Motor neuron (in vitro differentiated cells): ENCODE measurements at places on chromosomes 3 and 15. TPM values are rescaled to one million over a fixed set of nuclear protein-coding genes. Genes with fewer than 3 reads are reported as not detected.
A peak's percentile ranks its signal among the peaks of the same experiment; 100 is the strongest.

The GNAT1 gene
- 0.13 TPM in 1 of 2 replicates, not detected in the other for total RNA-seq

- ATAC-seq, result peak; percentile 73
Measured at GRCh38 chr15:42595626-42596240, 20.3 kb downstream of the STARD9 start.

DNA sequence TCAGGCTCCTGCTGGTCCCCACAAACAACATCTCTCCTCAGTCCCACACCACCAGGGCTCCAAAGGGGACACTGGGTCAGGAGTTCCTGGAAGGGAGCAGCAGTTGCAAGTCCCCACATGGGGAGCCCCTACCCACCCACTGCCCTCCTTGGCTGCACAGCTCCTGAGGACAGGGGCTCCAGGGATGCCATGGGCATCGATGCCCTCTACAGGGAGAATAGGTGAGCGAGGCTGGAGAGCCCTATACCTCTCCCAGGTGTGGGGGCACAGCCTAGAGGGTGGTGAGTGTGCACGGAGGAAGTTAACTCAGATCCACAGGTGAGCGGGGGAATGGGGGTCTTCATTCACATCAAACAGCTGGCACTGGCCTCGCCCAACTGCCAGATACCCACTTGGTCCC is 141.2 kb upstream of the LINGO1 start:
- ATAC-seq, result no peak

DNA sequence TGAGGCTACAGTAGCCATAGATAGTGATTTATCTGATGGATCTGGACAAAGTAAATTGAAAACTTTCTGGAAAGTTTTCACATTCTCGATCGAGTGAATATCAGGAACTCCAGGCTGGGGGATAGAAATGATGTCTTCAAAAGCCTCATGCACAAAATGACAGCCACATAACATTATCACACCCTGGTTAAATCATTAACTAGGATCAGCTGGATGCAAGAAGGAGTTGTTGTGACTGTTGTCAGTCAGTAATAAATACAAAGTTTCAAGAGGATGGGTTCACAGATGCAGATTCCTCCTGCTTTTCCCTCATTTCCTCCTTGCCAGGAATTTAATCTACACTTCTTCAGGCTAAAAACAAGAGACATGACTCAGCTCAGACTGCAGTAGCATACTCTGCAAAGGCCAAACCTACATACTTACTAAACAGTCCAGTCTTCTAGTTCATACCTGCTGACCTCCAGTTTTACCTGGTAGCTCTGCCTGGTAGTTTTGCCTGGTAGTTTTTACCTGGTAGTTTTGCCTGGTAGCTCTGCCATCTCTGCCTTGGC is 40.9 kb downstream of the C2CD4A start:
- no peak for ATAC-seq

DNA sequence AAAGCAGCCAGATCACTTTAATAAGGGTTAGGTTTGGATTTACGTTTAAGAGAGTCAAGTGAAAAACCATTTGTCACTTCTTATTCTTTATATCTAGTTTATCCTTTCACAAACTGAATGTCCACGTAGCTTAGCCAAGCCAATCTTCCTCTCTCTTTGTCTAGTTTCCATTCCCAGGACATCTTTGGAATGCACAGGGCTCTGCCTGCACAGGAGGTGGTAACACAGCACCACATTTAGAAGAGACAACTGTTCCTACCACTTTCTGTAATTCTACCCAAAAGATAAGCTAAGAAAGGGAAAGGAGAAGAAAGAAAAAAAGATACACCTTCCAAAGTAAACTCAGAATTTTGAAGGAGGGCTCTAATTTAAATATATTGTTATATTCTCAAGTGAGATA is 67.9 kb downstream of the IGSF11 start:
- ATAC-seq, result no peak

- ATAC-seq, result no peak
Measured at GRCh38 chr3:89303701-89304100, 196.3 kb downstream of the EPHA3 start.

The HMG20A gene
- total RNA-seq, result 29.0 and 30.5 TPM in 2 replicates

The ZIC1 gene
- total RNA-seq, result 158 and 172 TPM in 2 replicates

DNA sequence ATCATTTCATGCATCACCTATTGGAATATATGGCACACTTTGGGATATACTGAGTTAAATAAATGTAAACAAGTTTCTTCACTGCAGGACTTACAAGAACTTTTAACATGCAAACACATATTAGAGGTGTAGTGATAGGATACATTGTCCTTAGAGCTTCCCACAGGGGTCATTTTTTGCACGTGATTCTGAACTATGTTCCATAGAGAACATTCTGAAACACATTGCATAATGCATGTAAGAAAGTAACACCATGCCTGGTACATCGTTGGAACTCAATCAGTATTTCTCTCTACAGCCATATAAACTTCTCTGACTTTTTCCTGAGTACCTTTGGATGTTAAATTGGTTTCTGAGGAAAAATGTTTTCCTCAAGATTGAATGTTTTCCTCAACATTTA is 28.3 kb downstream of the MRAS start:
- no peak for ATAC-seq

DNA sequence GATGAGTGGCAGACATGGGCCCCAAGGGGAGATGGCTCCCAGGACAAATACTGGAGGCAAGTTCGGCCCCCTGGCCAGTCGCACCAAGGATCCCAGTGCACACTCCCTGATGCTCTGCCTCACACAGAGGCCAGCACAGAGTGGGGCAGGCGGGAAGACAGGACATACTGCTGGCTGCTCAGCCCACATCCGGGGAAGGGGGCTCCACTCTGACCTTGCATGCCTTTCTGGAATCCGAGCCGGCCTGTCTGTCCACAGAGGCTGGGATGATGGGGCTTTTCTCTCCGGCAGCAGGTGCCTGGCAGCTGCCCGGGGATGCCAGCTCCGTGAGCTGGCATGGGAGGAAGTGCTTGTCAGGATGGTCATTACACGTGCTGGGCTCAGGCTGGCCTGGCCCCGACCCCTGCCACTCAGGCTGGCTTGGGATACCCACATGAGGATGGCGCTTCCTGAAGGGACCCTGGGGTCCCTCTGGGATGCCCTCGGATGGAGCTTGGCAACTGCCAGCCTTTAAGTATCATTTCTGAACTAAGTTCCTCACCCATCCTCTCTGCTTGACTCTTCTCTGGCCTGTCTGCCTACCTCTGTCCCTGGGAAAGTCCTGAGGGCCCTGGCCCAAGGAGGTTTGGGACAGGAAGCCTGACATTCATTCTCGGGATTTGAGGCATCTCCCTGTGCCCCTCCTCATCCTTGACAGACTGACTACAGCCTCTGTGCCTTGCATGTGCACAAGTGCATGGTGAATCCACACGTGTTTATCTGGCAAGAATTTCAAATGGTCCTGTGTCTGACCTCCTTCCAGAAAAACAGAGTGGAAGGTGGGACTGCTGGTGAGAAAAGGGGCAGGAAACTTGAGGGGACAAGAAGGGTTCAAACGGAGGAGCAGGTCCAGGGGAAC is 46.5 kb downstream of the EXOG start:
- no peak for ATAC-seq

The XIRP1 gene
- 0.16 and 0.36 TPM in 2 replicates for total RNA-seq

GRCh38 chr3:30042274-30042859 is 564.0 kb upstream of the TGFBR2 start:
- ATAC-seq, result peak; percentile 70

The SH3GL3 gene
- 22.6 and 26.5 TPM in 2 replicates for total RNA-seq

The PAQR9 gene
- 3.6 and 4.0 TPM in 2 replicates for total RNA-seq

- no peak for ATAC-seq
Measured at GRCh38 chr3:171508206-171508605, 48.0 kb upstream of the TNIK start.

DNA sequence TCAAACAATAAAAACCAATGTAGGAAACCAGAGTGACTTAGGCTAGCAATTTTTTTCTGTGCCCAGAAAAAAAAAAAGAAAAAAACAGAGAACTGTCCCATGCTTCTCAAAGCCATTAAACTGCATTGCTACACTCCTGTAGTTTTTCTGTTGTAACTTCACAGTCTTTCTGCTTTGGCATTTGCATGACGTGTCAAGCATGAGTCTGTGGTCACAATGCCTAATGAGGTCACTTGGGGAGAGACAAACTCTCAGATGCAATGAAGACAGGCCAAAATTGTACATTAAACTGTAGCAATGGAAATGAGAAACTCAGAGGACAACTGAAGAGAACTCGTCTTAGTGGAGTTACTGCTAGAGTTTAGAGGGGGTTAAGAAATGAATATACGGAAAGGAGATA is 30.8 kb downstream of the CCDC80 start:
- no peak for ATAC-seq

DNA sequence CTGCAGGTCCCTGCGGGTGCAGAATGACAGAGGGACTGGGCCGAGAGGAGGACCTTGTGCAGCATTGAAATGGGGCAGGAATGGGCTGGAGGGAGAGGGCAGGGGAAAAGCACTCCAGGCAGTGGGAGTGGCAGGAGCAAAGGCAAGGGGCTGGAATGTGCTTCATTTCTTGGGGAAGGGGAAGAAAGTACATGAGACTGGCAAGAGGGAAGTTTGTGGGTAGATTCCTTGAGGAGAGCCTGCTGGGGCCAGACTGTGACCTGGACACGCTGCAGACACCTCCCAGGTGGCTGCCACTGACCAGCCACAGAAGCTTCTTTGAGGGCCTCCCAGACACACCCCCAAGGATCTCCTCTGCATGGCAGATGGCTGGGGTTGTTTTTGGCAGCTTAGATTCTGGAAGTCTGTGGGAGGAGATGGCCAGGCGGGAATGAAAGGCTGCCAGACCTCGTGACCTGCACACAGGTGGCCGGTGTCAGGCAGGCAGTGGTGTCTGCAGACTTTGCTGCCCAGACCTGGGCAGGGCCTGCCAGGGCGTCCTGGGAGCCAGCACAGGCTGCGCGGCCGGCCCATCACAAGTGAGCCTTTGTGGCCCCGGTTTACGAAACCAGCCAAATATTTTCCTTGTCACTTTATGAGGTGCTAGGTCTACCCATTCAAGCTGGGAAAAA is 53.1 kb downstream of the SPSB4 start:
- ATAC-seq, result peak; percentile 64

The UPK1B gene
- 0.15 and 0.32 TPM in 2 replicates for total RNA-seq

The RBPMS2 gene
- 0.22 and 0.51 TPM in 2 replicates for total RNA-seq

The TMEM45A gene
- 34.0 and 38.0 TPM in 2 replicates for total RNA-seq

- ATAC-seq, result no peak
Measured at GRCh38 chr3:172068977-172069376, 29.6 kb downstream of the FNDC3B start.

DNA sequence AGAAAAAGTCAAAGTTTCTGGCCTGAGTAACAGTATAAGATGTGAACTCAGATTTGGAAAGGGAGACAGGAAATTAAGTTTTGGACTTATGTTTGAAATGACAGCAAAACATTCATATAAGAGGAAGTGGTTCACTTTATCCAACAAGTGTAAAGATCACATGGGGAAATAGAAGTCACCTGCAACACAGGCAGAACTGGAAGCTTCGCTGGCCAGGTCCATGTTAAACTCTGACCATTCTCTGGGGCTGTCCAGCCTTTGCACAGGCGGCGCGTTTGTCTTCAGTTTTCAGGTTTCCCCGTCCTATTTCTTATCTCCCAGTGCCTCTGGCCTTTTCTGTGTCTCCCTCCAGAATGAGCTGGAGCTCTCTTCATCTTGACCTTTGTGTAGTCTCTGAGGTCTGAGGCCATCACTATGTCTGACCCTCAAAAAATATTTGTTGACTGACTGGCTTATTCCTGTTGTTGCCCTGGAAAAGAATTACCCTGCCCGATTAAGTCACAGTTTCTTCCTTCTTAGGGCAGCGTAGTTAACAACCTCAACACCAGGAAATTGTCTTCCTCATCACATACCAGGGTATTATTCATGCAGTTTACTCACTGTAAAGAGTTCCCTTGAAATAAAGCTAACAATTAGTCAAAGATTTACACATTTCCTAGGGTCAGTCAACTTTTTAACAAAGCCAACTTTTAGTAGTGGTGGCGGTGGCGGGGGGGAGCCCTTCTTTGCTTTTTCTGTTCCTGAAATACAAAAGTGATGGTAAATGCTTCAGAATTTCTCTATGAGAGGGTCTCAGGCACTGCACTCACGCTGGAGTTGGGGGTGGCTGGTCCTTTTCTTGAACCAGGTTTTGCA is 959 bp upstream of the RASA2 start:
- no peak for ATAC-seq

DNA sequence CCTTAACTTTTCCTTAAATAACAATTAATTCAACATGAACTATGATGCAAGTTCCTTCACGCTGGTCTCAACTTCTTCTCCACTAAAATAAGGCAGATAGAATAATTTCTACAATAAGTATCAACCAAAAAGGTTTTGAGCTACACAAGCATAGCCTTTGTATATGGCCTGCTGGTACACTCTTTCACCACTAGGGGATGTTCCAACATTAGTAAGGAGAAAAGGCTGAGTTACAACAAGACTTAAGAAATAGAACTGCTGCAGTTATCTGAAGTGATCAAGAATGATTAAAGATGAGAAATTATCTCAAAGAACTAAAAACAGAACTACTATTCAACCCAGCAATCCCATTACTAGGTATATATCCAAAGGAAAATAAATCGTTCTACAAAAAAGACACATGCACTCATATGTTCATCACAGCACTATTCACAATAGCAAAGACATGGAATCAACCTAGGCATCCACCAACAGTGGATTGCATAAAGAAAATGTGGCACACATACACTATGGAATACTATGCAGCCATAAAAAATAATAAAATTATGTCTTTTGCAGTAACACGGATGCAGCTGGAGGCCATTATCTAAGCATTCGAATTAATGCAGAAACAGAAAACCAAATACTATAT is 14.4 kb downstream of the ATP13A3 start:
- peak; percentile 82 for ATAC-seq

The IP6K2 gene
- total RNA-seq, result 157 and 170 TPM in 2 replicates

DNA sequence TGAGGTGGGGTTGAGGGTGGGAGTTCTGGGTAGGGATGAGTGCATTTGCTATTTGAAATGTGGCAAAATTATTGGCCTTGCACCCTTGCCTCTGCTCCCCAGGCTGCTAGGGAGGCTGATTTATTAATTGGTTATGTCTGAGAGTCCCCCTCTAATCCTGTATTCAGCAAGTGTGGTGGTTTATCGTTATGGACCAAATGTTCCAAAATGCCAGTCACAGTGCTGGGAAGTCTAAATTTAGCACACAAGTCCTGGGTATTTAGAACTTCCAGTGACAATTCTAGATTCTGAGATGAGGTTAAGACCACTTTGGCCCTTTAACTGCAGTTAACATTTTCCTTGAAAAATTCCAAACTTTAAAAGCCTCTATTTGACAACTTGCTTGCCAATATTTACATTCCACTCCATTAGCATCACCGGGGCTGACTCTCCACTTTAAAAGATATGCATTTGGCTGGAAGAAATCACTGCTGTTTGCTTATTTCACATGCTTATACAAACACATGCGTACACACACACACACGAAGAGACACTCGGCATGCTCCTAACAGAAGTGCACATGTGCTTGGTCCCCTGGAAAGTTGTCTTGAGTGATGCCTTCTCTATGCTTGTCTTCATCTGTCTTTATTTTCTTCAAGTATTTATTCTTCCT is 247.7 kb downstream of the IL20RB start:
- peak; percentile 94 for ATAC-seq

GRCh38 chr3:168112894-168113293 is 17.2 kb upstream of the GOLIM4 start:
- no peak for ATAC-seq

DNA sequence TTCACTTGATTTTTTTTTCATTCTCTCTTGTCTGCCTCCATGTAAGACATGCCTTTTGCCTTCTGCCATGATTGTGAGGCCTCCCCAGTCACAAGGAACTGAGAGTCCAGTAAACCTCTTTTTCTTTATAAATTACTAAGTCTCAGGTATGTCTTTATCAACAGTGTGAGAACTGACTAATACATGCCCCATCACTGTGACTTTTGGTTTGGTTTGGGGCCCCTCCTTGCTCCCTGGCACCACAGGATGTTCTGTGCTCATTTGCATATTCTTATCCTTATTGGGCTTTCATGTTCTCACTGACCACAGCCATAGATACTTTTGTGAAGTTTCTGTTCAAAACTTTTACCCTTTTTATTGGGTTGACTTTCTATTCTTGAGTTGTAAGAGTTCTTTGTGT is 3.8 kb upstream of the PRR20G start:
- no peak for ATAC-seq

The COMMD2 gene
- 28.6 and 32.0 TPM in 2 replicates for total RNA-seq

The UCN2 gene
- total RNA-seq, result 0.54 and 0.85 TPM in 2 replicates
